ENCODE measurements at places on chromosomes 2 and 18.

DNA sequence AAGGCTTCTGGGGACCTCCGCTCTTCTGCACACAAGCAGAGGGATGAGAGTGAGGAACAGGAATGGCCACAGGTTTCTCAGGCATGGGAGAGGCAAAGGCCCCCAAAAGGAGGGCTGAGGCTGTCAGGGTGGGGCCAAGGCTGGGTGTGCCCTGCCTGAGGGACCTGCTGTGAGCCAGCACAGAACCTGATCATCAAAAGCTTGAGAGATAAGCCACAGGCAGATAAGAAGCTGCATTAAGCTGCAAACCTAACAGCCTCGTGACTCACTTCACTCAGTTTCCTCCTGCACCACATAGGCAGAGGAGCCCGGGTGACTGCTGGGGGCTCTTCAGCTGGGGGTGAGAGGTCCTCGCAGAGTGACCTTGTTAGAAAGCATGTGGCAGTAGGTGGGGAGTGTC lies 64.5 kb upstream of the LAPTM4A start:
- no peak for DNase-seq

GRCh38 chr2:7900593-7900992 lies 781.3 kb upstream of the ID2 start:
- DNase-seq: no peak

- no peak for DNase-seq
These were observed 7.7 kb downstream of the RAB27B start for GRCh38 chr18:54835944-54836343.

DNA sequence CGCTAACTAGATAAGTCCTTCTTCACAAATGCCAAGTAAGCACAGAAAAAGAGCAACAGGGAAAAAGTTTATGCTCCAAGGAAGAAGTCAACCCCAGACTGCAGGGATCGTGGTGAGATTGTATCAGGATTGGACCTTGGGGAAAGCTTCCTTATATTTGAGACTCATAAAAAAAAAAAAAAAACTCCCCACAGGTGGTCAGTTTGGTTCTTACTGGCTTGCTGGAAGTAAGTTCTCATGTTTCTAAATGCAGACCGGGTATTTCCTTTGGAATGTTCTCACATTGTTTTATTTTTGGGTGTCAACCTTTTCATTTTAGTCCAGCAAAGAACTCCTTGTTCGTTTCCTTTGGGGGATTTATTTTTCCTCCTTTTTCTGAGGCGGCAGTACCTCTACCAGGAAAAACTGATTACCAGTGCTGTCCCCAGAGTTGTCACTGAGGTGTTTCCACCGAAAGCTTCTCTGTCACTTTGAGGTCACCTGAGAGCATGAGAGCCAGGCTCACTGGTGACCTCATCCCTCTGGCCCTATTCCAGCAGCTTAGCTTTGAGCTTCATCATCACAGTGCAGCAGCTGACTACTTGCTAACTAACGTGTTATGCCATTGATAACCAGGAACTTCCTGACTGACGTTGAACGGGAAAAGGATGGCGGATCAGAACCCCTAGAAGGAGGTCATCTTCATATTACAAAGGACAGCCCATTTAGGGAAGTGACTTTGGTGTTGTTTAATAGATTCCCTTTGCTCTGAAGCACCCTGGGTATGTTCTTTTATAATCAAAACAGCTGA lies 16.8 kb upstream of the ATP8B1 start:
- DNase-seq: peak; percentile 41

DNA sequence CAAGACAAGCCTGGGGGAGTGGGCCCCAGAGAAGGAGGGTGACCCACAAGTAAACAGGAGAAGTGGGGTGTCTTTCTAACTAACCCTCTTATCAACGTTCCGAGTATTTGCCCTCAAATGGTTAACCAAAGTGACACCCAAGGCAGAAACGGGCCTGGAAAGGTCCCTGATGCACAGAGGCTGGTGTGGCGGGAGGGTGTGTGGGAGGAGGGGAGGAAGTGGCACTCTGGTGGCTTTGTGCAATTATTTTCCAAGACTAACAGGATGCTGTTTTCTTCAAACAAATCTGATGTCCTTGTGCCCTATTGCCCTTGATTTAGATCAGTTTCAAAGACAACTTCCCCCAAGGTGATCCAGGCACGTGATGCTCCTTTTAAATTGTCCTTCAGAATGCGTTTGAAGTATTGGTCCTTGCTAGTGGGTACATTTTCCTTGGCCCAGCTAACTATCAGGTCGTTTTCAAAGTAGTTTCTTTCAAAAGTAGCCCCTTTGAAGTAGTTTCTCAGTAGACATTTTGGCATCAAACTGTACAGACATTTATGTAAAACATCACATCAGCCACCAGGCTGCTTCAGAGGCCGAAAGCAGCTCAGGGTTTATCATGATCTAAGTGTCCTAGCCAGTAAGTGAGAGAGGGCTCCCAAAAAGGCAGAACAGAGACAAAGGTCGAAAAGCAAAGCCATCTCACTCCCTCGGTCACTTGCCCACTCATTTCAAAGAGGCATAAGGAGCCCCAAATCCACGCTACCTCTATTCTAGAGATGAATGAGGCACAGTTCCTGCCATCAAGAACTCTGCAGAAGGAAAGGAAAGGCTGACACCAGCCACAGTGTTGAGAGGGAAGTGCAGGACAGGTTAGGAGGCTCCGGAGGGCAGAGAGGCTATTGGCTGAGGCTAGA lies 371.1 kb upstream of the ID2 start:
- DNase-seq: no peak

DNA sequence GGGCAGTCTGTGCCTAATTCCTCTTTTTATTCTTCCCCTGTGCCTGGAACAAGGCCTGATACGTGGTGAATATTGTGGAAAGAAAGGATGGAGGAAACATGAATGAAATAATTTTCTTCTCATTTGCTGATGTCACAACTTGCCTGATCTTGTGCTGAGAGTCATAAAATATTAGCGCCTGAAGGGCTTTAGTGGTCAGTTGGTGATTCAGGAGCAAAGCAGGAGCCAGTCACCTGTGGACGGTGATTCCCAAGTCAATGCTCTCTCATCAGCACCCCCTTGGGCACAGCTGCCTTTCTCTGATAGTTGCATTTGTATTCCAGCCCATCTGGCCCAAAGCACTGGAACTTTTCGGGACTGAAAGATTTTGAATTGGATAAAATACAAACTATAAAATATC lies 502.6 kb upstream of the RAB12 start:
- DNase-seq: no peak

DNA sequence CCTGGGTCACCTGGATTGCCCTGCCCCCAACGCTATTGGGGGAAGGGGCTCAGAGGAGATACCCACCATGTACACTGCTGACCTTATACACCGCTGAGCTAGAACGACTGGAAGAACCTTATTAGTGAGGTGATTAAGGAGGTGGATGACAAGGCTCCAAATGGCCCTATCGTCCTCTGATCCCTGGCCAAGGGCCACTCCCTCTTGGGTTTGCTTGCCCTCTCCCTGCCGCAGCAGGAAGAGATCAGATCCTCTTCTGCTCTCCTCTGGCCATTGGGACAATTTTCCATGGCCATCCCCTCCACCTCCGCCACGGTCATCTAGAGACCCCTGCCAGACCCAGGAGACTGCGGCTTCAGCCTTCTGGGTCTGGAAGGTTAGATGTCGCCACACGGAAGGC lies 1.2 kb downstream of the ZNF514 start:
- DNase-seq: no peak

Data from left hindlimb (tissue), 1 donor.